ENCODE measurements at places on chromosomes 13 and 19. TPM values are rescaled to one million over a fixed set of nuclear protein-coding genes. Genes with fewer than 3 reads are reported as not detected.

The LIM2 gene
- 0.44 TPM for polyA plus RNA-seq

The IRF2BP1 gene
- polyA plus RNA-seq, result 28.2 TPM

The KLHL1 gene
- 0.89 TPM for polyA plus RNA-seq

The EGLN2 gene
- 84.2 TPM for polyA plus RNA-seq

GRCh38 chr19:13160557-13160956 lies 10.3 kb downstream of the IER2 start:
- DNase-seq, result no peak

GRCh38 chr19:7266832-7267231 lies 27.4 kb downstream of the INSR start:
- DNase-seq, result no peak

DNA sequence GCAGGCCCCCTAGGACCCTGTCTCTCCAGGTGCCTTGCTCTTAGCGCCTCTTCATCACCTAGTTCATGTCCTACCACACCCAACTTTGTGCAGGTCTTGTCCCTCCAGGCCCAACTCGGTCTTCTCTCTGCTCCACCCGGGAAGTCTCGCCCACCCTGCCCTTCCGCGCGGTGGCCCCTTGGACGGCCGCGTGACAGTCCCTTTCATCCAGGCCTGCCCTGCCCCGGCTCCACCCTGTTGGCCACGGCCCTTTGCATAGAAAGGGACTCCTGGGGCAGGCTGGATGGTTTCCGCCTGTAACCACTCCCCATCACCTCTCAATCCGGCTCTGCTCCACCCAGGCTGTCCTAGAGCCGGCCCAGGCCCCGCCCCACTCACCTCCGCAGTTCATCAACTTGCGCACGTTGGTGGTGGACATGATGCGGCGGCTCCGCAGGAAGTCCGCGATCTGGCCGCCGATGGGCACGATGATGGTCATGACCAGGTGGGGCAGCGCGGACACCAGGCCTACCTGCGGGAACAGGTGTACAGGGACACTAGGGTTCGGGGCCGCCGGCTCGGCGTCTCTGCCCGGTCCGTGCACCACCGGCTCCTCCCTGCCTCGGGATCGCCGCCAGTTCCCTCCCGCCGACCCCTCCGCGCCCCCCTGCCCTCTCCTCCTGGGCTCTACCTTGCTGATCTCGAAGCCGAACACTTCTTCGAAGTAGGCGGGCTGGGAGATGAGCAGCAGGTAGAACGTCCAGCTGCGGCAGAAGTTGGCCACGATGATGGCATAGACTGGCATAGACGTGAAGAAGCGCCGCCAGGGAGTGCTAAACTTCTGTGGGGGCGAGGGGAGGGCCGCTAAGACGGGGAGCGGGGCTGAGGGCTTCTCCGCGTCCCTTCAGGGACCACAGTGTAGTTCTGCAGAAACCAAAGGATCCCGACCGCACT lies 7.2 kb downstream of the GFY start:
- DNase-seq, result no peak

GRCh38 chr19:944171-944567 lies 18.3 kb downstream of the ARID3A start:
- no peak for DNase-seq

DNA sequence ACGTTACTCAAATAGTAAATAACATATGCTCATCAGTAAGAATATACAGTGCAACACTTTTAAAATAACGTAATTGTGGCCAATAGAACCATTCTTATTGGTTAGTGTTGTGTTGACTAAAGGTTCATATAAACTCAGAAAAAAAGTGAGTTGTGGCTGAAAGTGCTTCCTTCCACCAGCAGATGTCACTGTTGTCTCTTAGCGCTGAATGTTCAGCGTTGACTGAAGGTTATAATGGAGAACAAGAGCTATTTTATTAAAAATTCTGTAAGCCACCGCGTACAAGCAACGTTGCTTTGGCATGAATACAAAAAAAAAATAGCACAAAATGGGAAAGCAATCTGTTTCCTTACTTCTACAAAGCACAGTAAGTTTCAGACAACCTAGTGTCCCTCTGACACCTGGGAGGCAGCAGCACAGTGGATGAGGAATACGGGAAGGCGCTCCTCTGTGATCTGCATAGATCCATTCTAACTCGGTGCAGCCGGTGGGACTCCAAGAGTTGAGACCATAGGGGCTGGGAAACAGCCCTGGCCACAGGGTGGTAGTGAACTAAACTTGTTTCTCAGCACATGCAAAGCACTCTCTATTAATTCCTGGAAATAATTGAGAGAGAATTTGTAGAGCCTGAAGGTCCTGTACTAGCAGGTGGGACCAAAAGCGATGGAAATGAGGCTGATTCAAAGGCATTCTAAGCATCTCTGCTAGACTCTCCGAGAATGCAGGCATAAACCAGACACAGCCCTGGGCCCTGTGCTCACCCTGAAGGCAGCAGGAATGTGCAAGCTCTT lies 23.9 kb upstream of the OXGR1 start:
- no peak for DNase-seq

DNA sequence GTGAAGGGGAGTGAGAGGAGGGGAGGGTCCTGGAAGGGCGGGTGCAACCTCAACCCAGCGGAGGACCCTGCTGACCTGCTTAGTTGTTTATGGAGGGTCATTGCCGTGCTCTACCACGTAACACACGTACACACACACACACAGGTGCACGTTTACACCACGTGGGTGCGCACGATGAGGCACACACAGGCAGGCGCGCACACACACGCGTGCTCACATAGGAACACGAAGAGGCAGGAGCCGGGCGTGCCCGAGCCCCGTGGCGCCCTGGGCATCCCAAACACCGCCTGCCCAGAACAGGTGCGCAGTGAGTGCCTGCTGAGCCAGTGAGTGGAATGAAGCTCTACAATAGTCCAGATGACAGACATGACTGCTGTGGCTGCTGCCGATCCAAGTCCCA lies 11.2 kb upstream of the MADCAM1 start:
- no peak for DNase-seq

GRCh38 chr13:26022538-26023292 lies 29.1 kb downstream of the SHISA2 start:
- DNase-seq, result no peak

DNA sequence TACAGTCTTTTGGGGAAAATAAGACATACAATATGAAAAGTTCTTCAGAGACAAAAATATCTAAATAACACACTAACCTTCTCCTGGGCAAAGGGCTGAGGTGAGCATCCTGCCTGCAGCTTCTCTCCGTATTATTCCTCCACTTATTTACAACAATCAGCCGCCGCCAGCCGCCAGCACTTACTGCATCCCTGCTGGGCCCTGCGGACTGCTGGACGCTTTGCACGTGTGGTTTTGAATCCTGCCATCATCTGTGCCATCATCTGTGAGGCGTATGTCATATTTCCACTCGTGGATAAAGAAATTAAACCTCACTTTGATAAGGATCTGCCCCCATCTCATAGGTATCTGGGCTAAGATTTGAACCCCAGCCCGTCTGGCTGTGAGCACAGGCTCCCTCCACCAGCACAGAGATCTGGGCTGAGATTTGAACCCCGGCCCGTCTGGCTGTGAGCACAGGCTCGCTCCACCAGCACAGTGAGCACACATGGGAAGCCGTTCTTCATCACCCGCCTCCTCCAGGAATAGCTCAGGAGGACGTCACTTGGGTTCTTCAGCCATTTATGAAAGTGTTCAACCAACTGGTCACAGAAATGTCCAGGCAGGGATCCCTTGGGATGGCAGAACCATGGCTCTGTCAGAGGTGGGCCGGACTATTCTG lies 35.2 kb upstream of the TUBGCP3 start:
- DNase-seq, result no peak

GRCh38 chr13:41710771-41711170 lies 250.1 kb downstream of the VWA8 start:
- DNase-seq, result no peak

- no peak for DNase-seq
Observed at GRCh38 chr13:33340631-33341030, 55.1 kb upstream of the STARD13 start.

DNA sequence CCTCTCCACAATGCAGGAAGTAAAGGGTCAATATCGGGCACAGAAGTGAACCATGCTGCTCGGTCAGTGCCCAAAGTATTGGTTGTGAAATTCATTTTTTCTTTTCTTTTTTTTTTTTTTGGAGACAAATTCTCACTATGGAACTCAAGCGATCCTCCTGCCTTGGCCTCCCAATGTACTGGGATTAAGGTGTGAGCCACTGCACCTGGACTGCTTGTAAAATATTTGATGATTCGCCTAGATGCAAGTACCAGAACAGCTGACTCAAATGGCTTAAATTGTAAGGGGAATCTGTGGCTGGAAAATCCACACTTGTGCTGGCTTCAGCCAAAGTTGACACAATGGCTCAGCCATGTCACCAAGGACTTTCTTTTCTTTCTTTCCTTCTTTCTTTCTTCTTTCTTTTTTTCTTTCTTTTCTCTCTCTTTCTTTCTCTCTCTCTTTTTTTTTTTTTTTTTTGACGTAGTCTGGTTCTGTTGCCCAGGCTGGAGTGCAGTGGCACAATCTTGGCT lies 43.7 kb downstream of the NUMBL start:
- no peak for DNase-seq

Measured in left renal pelvis (tissue), 4 donors.